ENCODE measurements at places on chromosomes 13 and 19. TPM values are rescaled to one million over a fixed set of nuclear protein-coding genes. Genes with fewer than 3 reads are reported as not detected.

MEF2B gene
- 0.44 TPM for total RNA-seq

UGGT2 gene
- 11.3 TPM for total RNA-seq

ATP4B gene
- total RNA-seq: not detected

ZNF568 gene
- 0.99 TPM for total RNA-seq

CRB3 gene
- total RNA-seq: 3.9 TPM

TNFSF13B gene
- total RNA-seq: not detected

PEG3 gene
- not detected for total RNA-seq

CLEC17A gene
- not detected for total RNA-seq

METTL21C gene
- total RNA-seq: not detected

FCER2 gene
- total RNA-seq: not detected

UPK1A gene
- 0.65 TPM for total RNA-seq

HSH2D gene
- total RNA-seq: 0.14 TPM

LRRC25 gene
- not detected for total RNA-seq

RASL11A gene
- 4.5 TPM for total RNA-seq

TMEM86B gene
- 5.3 TPM for total RNA-seq
